ENCODE measurements at places on chromosomes 12 and 14. TPM values are rescaled to one million over a fixed set of nuclear protein-coding genes. Genes with fewer than 3 reads are reported as not detected.

The KLRG1 gene
- total RNA-seq = 0.40 TPM

The LIN7A gene
- 0.61 TPM for total RNA-seq

The CNTN1 gene
- total RNA-seq = 0.61 TPM

The POTEG gene
- not detected for total RNA-seq

The ACVRL1 gene
- 188 TPM for total RNA-seq

The TC2N gene
- 65.2 TPM for total RNA-seq

The JPH4 gene
- 0.21 TPM for total RNA-seq

The CELA1 gene
- not detected for total RNA-seq

The PLEK2 gene
- 41.7 TPM for total RNA-seq

The CLEC4E gene
- not detected for total RNA-seq

The CLEC1B gene
- not detected for total RNA-seq

The P2RX2 gene
- total RNA-seq = 0.34 TPM

The DCP1B gene
- 7.9 TPM for total RNA-seq

The RCOR1 gene
- 35.7 TPM for total RNA-seq

The CDCA3 gene
- 4.4 TPM for total RNA-seq

The IL26 gene
- not detected for total RNA-seq

The POTEM gene
- not detected for total RNA-seq

The GRIP1 gene
- total RNA-seq = 3.5 TPM

The PPFIA2 gene
- 1.1 TPM for total RNA-seq

The GPR132 gene
- 0.73 TPM for total RNA-seq

The FAM181A gene
- not detected for total RNA-seq

The DPF3 gene
- 11.2 TPM for total RNA-seq

The KCNH5 gene
- total RNA-seq = 0.06 TPM

Measured in left colon (tissue), 2 donors.